ENCODE measurements at places on chromosomes 5 and 9.

GRCh38 chr9:72951520-72952380 is 1.1 kb downstream of the ALDH1A1 start:
- DNase-seq, result no peak

- DNase-seq, result no peak
Measured at GRCh38 chr5:60297658-60298057, 402.3 kb downstream of the DEPDC1B start.

GRCh38 chr9:107439991-107440456 is 49.5 kb downstream of the KLF4 start:
- no peak for DNase-seq

DNA sequence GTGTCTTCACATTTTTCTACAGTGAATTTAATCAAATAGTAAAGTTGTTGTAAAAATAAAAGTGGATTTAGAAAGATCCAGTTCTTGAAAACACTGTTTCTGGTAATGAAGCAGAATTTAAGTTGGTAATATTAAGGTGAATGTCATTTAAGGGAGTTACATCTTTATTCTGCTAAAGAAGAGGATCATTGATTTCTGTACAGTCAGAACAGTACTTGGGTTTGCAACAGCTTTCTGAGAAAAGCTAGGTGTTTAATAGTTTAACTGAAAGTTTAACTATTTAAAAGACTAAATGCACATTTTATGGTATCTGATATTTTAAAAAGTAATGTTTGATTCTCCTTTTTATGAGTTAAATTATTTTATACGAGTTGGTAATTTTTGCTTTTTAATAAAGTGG is 60.4 kb downstream of the MTAP start:
- DNase-seq, result no peak

DNA sequence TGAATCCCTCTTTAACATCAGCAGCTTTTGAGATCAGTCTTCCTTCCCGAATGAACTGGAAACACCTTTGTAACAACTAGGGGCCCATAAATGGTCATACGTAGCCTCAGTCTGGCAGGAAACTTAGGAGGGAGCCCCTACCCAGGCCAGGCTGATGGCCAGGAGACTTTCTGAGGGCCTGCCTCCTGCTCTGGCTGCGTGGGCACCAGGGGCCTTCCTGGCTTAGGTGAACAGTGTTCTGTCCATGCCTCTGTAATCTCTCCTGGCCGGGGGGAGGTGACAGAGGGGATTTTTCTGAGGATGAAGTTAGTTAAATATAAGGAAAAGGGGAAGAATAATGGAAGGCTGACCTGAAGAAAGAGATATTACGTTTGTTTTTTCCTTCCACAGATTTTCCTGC is 843 bp upstream of the FSTL4 start:
- DNase-seq, result no peak

DNA sequence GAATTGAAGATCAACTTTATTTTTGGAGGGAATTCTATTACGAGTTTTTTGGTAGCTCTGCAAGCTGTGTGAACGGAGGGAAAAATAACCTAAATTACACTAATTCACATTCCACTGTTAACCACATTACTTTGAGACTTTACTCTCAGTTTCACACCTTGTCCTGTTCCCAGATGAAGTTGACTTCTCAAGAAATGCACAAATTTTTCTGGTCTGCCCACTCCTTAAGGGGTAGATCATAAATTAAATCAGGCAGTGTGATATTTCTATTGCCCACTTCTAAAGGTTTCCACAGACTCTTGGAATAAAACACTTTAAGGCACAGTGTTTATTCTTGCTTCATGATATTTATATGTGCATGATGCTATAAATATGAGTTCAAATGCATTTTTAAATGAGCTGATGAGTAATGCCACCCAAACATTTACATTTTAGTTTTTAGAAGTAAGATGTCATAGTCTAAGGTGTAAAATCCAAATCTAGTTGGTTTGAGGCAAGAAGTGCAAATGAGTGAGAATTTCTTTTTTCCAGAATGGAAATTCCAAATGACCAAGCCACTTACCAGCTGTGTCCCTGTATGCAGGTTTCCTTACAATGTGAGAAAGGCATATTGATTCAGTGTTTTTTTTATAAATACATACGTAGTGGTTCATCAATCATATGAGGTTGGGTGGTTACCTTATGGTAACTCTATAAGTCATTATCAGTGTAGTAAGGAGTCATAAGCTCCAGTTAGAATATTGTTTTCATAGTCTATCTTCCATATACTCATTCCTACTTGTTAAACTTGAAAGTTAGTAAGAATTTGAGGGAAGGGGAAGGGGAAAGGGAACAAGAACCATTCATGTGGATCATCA is 437.7 kb upstream of the MEF2C start:
- no peak for DNase-seq

DNA sequence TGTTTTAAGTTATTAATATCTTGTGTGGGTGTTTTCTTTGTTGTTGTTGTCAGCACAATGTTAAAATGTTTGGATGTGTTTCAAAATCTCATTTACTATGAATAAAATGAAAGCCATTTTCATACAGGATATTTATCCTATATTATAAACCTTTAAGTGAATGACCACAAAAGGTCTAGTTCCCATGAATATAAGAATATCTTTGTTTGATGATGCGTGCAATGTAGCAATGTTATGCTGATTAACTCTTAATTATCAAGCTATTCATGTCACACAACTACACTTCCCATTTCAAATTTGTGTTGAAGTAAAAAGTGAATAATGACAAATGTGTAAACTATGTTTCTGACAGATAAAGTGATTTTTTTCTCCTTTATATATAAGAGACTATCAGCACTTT is 59.8 kb downstream of the MEF2C start:
- no peak for DNase-seq

- no peak for DNase-seq
Measured at GRCh38 chr9:99868845-99869244, 37.6 kb upstream of the STX17 start.

GRCh38 chr9:20532584-20532983 is 89.7 kb downstream of the MLLT3 start:
- DNase-seq, result no peak
